ENCODE measurements at places on chromosomes 7 and 10. TPM values are rescaled to one million over a fixed set of nuclear protein-coding genes. Genes with fewer than 3 reads are reported as not detected.

DNA sequence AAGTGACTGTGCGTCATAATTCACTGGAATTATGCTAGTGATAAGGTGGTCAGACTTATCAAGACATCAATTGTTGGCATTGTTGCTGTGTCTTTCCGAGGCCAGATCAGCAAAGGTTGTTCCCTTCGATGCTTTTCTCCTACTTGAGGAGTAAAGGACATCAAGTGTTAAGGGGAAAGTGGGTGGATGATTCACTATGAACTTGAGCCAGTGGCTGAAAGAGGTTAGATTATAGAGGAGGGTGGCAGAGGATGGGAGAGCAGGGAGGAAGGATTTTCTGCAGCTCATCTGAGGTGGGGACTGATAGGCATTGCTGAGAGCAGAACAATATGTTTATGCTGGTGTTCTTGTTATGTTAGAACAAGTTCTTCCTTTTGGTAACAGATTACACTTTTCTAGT, 131.4 kb upstream of the AGR3 start:
- no peaks in the 10 kb centered on the region for H3K36me3 ChIP-seq
- H3K27ac ChIP-seq, result no peak overlapping the region
- no peak for DNase-seq
- no peak overlapping the region for H3K4me3 ChIP-seq
- H3K27me3 ChIP-seq, result no peaks in the 10 kb centered on the region

GRCh38 chr10:78433076-78433595, 399.5 kb downstream of the RPS24 start:
- H3K36me3 ChIP-seq, result no peaks in the 10 kb centered on the region
- H3K27me3 ChIP-seq, result no peaks in the 10 kb centered on the region
- DNase-seq, result no peak
- no peak overlapping the region for H3K4me3 ChIP-seq
- H3K27ac ChIP-seq, result no peak overlapping the region
- H3K4me1 ChIP-seq, result no peaks in the 10 kb centered on the region

The ITPRID1 gene
- total RNA-seq, result 0.13 TPM

The PON1 gene
- not detected for total RNA-seq

All from H1 (cell line).